Activated CD4-positive, alpha-beta T cell treated with anti-CD3 and anti-CD28 coated beads, Interleukin-2, amount 10 ng/mL, durations not matched to agents 7 days and 5 days (primary cell): ENCODE measurements at places on chromosomes 3 and 15. TPM values are rescaled to one million over a fixed set of nuclear protein-coding genes. Genes with fewer than 3 reads are reported as not detected.

The CCR8 gene
- total RNA-seq, result 1.9 TPM

The ISLR gene
- not detected for total RNA-seq

The MEIS2 gene
- total RNA-seq, result not detected

The RETNLB gene
- total RNA-seq, result not detected

The SGO1 gene
- total RNA-seq, result 42.4 TPM

The HTR3E gene
- total RNA-seq, result not detected

The KLHL6 gene
- total RNA-seq, result 40.4 TPM

The RTP1 gene
- total RNA-seq, result not detected

The NEK10 gene
- 0.79 TPM for total RNA-seq

DNA sequence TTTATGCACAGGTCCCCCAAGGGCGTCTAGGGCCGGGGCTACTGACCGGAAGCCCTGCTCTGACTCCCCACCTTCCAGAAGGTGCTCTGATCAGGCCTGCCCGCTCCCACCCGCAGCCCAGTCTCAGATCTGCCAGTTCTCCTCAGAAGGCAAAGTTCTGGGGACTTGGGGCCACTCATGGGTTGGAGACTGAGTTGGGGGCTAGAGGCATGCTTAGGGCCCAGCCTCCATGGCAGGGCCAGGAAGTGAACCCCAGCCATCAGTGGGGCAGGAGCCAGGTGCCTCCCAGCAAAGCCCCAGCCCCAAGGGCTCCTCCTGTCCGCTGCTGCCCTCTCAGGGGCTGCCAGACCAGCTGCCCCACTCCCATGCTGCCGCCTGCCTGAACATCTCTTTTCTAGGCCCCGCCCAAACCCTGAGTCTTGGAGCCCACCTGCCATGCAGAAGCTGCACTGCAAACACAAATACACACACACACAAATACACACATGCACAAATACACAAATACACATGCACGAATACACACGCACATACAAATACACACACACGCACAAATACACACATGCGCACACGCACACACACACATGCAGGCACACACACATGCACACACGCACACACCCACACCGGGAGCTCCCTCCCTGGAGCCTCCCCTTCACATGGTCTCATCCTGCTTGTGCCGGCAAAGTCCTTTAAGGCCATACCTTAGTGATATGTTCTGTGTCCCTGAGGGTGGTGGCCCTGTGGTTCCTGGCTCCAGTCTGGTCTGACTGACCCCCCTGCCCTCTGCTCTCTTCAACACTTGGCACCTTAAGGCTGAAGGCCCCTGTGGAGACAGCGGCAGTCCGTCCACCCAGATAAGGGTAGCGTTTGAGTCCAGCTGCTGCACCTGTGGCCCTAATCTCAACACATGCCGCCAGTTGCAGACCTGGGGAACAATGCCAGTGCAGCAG lies 59.2 kb upstream of the KLF13 start:
- H3K4me1 ChIP-seq, result peaks cover 92% of the 10 kb centered on the region
- no peaks in the 10 kb centered on the region for H3K27me3 ChIP-seq
- peak overlapping the region; percentile 98 for H3K27ac ChIP-seq
- H3K36me3 ChIP-seq, result peaks cover 11% of the 10 kb centered on the region

DNA sequence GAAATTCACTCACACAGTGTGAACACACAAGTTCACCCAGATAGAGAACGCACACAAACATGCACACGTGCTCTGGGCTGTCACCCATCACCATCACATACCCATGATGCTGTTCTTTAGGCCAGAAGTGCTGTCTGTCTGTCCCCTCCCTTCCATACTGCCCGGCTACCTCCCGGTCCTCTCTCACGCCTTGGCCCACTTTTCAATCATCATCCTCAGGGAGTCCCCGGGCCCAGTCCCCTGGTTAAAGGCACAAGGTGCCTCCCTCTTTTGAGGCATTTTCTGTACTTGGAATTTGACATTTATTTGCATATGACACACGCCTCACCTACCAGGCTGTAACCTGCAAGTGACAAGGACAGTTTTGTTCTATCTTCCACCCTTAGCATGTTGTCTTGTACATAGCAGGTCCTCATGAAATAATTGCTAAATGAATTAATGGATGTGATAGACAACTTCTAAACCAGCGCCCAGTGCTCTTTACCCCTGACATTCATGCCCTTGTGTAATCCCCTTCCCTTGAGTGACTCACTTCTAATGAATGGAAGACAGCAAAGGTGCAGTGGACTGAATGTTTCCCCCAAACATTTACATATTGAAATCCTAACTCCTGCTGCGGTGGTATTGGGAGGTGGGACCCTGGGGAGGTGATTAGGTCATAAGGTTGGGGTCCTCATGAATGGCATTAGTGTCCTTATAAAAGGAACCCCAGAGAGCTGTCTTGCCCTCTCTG lies 73.9 kb upstream of the ADPGK start:
- DNase-seq, result no peak
- H3K4me3 ChIP-seq, result no peak overlapping the region
- H3K27me3 ChIP-seq, result peaks cover 13% of the 10 kb centered on the region
- H3K27ac ChIP-seq, result no peak overlapping the region
- no peaks in the 10 kb centered on the region for H3K36me3 ChIP-seq
- no peaks in the 10 kb centered on the region for H3K4me1 ChIP-seq

- H3K27ac ChIP-seq, result no peak overlapping the region
- H3K36me3 ChIP-seq, result peaks cover 59% of the 10 kb centered on the region
- no peak overlapping the region for H3K4me3 ChIP-seq
- peaks cover 10% of the 10 kb centered on the region for H3K27me3 ChIP-seq
- peaks cover 49% of the 10 kb centered on the region for H3K4me1 ChIP-seq
Observed at GRCh38 chr15:79314186-79314585, 3.3 kb downstream of the TMED3 start.

- H3K4me3 ChIP-seq, result no peak overlapping the region
- no peaks in the 10 kb centered on the region for H3K36me3 ChIP-seq
- no peaks in the 10 kb centered on the region for H3K27me3 ChIP-seq
- H3K4me1 ChIP-seq, result no peaks in the 10 kb centered on the region
Observed at GRCh38 chr15:94451466-94451865, 220.1 kb downstream of the MCTP2 start.

GRCh38 chr15:69983696-69984265 lies 113.9 kb downstream of the TLE3 start:
- no peaks in the 10 kb centered on the region for H3K36me3 ChIP-seq
- no peak for DNase-seq
- peaks cover 28% of the 10 kb centered on the region for H3K27me3 ChIP-seq
- no peaks in the 10 kb centered on the region for H3K4me1 ChIP-seq
- no peak overlapping the region for H3K27ac ChIP-seq
- H3K4me3 ChIP-seq, result no peak overlapping the region

- no peak overlapping the region for H3K4me3 ChIP-seq
- DNase-seq, result no peak
- no peaks in the 10 kb centered on the region for H3K27me3 ChIP-seq
- no peaks in the 10 kb centered on the region for H3K4me1 ChIP-seq
- H3K27ac ChIP-seq, result no peak overlapping the region
- no peaks in the 10 kb centered on the region for H3K36me3 ChIP-seq
Observed at GRCh38 chr3:114758831-114759699, 388.0 kb downstream of the ZBTB20 start.

DNA sequence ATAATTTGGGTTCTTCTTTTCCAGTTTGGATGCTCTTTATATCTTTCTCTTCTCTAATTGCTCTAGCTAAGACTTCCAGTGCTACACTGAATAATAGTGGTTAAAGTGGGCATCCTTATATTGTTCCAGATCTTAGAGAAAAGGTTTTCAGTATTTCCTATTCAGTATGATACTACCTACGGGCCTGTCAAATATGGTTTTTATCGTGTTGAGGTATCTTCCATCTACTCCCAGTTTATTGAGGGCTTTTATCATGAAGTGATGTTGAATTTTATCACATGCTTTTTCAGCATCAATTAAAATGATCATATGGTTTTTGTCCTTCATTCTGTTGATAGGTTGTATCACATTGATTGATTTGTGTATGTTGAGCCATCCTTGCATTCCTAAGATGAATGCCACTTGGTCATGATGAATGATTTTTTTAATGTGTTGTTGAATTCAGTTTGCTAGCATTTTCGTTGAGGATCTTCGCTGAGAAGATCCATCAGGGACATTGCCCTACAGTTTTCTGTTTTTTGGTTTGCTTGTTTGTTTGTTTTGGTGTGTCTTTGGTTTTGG lies 3.0 kb upstream of the LRRC34 start:
- H3K4me3 ChIP-seq, result no peak overlapping the region
- no peak for DNase-seq
- H3K36me3 ChIP-seq, result peaks cover 8% of the 10 kb centered on the region

- H3K4me1 ChIP-seq, result no peaks in the 10 kb centered on the region
- no peaks in the 10 kb centered on the region for H3K27me3 ChIP-seq
- no peak overlapping the region for H3K27ac ChIP-seq
- no peak overlapping the region for H3K4me3 ChIP-seq
- no peak for DNase-seq
Observed at GRCh38 chr15:80487839-80488390, 83.7 kb downstream of the ARNT2 start.

DNA sequence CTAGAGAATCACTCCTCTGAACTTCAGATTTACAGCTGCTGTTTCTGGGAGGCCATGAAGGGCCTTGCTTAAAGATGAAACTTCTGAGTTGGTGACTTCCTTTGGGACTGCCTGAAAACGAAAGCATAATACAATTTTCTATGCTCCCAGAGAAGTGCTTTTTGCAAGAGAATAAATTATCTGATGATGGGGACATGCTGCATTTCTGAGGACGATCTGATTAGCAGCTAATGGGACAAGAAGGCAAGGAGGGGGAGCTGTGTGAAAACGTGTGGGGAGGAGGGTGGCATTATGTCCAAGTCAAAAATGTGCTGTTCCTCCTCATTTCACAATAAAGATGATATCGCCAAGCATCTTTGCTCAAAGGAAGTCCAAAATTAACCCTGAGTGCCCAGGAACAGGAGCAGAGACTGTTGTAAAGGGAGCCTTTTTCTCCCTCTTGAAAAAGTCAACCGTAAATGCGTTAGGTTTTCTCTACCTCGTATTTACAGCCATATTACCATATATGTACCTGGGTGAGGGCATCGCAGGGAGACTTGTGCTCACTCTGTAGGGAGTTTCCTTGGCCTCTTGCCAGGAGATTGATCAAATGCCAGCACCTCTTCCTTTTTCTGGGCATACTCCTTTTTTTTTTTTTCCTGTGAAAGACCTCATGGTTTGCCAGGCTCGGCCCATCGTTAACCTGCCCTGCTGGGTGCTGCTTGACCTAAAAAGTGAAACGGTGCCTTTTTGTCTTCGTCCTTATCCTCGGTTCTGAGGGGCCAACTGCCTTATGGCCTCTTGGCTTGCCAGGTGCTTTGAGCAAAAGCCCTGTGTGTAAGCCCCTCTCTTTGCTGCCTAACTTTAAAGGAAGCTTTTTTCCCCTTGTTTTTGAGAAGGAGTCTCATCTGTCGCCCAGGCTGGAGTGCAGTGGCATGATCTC lies 11.5 kb downstream of the ITPR1 start:
- peak overlapping the region; percentile 83 for H3K27ac ChIP-seq
- no peaks in the 10 kb centered on the region for H3K27me3 ChIP-seq
- DNase-seq, result peak; percentile 51
- peaks cover 49% of the 10 kb centered on the region for H3K4me1 ChIP-seq

GRCh38 chr3:123620343-123620742 lies 35.5 kb upstream of the HACD2 start:
- no peaks in the 10 kb centered on the region for H3K36me3 ChIP-seq

DNA sequence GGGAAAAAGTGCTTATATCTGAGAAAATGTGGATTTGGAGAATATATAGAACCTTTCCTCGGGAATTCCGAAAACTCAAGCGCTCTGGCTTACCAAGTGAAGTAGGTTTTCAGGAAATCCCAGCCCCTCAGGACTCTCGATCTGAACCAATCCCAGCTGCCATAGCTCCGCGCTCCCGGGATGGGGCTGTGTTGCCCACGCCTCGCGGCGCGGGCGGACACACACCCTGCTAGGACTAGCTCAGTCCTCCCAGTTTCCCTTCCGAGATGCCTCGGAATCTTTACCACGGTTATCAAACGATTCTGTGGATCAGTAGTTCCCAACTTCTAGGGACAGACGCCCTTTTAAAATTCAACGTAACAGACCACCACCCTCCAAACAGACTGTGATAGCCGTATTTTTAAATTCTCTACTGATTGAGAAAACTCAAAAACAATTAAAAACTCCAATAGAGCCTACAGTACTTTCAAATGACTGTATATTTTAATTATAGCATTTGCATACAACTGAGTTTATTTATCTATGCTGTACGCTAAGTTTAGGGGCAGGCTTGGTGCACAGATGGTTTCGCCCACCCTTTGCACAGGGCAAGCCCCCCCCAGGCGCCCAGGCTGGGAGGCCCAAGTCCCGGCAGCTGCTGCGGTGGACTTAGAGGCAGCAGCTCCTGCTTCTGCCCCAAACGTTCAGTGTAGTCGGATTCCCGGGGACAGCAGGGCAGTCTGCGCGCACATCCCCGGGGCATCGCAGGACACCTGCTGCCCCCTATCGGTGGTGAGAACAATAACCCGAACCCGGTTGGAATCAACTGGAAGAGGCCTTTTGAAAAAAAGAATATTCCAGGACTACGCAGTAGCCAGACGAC lies 52.3 kb downstream of the CCDC54 start:
- peaks cover 52% of the 10 kb centered on the region for H3K27me3 ChIP-seq
- H3K4me3 ChIP-seq, result peak overlapping the region; percentile 75
- H3K4me1 ChIP-seq, result peaks cover 20% of the 10 kb centered on the region
- DNase-seq, result peak; percentile 56

- H3K27me3 ChIP-seq, result peaks cover 6% of the 10 kb centered on the region
- no peak overlapping the region for H3K27ac ChIP-seq
- H3K4me1 ChIP-seq, result peaks cover 17% of the 10 kb centered on the region
- no peaks in the 10 kb centered on the region for H3K36me3 ChIP-seq
Observed at GRCh38 chr3:58612830-58613229, 35.6 kb upstream of the FAM107A start.

DNA sequence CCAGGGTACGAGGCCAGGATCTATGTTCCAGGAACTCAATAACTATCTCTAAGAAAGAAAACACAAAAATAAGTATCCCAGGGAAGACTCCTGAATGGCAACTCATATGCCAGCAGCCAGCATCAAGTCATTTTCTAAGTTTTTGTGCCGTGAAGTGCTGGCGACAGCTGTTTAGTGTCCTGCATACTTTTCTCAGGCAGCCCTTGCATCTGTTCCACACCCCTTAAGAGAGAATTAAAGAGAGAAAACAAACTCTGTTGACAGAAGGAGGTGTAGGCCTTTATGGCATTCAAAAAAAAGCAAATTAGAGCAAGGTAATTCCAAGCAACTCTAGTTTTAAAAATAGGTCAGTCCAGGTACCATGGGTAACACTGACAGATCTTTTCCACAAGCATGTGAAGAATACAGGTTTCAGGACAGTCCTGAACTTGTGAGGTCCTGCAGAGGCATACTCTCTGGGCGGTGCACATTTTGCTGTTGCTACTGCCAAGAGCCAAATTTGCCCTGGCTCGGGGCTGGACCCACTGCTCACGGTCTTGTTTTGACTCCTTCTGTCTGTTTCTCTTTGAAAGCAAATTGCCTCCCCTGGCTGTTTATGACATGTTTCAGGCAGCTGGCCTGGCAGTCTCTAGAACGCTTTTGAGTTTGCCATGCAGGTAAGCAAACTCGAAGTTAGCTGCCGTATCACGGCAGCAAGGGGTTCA lies 252.1 kb upstream of the ADAMTS9 start:
- DNase-seq, result no peak
- H3K27ac ChIP-seq, result no peak overlapping the region
- no peaks in the 10 kb centered on the region for H3K27me3 ChIP-seq
- no peaks in the 10 kb centered on the region for H3K4me1 ChIP-seq
